NCI-H2081 treated with DMSO at 0.1 percent for 48 hours (cell line): ENCODE measurements at places on chromosomes 13 and 19.

- no peak for DNase-seq
These were observed 1.9 kb upstream of the EDDM13 start for GRCh38 chr19:56270676-56271075.

DNA sequence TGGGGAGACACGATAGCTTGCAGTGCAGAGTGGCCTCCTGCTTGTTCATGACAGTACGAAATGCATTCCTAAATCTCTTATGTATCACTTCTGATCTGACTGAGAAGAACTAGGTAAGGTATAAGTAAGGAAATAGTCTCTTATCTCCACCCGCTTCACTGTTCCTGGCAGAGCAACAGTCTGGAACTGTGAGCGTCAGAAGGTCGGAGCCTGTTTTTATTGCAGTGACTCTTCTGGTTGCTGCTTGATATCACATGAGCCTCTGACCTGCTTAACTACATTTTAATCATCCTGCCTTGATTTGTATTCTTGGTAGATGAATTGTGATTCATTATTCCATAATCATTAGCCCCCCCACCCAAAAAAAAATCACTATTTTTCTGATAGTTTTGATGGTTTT is 69.0 kb downstream of the COL4A2 start:
- no peak for DNase-seq

DNA sequence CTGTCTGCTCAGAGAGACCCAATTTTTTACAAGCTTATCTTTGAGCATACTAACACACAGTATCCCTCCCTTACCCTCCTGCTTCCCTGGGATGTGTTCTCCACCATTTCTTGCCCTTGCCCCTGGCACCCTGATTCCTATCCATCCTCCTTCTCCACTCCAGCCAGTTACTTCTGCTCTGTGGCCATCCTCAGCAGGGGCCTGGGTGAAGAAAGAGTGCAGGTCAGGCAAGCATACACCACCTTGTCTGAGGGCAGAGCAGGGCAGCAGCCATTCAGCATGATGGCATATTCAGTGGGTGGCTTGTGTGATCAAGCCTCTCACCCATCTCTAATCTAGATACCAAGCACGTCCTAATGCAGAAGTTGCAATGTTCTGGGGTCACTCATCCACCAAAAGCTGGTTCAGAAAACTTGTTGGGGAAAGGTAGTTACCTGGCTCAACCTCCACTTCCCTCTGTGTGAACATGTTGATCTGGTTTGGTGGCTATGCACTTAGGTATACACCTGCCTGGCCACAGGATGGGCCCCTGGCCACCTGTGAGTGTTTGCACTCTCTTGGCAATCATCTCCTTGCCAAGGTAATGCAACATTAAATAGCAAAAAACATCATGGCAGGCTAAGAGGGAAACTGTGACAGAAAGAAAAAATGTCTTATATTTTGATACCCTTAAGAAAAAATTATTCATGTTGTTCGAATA is 900.3 kb upstream of the MIR17HG start:
- DNase-seq, result no peak

GRCh38 chr13:63541336-63541735 is 2125.7 kb upstream of the PCDH20 start:
- no peak for DNase-seq

- DNase-seq, result no peak
These were observed 2.3 kb upstream of the ASF1B start for GRCh38 chr19:14138576-14139265.

DNA sequence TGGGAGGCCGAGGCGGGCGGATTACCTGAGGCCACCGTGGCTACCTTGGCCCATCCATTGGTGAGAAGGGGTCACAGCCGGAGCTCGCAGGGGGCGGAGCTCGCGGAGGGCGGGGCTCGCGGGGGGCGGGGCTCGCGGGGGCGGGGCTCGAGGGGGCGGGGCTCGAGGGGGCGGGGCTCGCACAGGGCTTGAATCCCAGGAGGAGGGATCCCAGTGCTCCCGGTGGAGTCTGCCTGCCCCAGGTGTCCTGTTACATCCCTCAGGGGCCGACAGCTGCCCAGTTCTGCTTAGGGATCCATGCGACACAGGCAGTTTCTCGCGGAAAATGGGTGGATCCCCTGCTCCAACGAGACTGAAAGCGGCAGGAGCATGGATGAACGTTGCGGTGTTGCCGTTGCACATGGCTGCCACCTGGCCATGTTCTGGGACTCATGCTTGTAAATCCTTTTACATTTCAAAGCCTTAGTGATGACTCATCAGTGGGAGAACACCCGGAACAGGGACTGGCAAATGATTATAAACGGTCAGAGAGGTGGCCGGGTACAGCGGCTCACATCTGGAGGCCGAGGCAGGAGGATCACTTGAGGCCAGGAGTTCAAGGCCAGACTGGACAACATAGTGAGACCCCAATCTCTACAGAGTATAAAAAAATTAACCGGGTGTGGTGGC is 25.1 kb downstream of the TMPRSS9 start:
- DNase-seq, result peak; percentile 32

DNA sequence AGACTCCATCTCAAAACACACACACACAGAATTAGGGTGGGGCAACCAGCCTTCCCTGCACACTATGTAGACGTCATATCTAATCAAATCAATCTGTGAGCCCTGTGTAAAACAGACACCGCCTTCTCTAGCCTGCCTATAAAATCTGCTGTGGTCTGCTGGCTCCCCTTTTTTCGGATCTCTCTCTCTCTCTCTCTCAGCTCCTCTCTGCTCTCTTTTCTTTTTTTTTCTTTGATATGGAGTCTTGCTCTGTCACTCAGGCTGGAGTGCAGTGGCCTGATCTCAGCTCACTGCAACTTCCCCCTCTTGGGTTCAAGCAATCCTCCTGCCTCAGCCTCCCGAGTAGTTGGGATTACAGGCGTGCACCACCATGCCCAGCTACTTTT is 11.8 kb upstream of the CD70 start:
- no peak for DNase-seq
